CD4-positive, alpha-beta T cell treated with Interleukin-21 for 1 hour (primary cell): ENCODE measurements at places on chromosomes 3 and 15.

DNA sequence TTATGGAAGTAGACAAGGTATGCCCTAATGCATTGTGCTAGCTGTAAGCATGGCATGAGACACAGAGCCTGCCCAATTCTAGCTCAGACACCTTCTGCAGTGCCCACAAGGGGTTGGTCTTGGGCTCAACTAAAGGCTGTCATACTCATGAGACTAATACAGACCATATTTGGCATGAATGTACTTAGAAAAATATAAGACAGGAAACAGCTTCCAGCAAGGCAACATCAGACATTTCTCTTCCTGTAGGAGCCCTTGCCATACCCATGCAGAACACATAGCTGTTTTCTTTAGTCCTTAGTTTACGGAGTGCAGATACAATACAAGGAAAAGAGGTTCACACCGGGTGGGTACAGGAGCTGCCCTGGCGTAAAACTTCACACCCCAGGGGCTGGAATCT lies 30.5 kb upstream of the NR1I2 start:
- no peak for DNase-seq

DNA sequence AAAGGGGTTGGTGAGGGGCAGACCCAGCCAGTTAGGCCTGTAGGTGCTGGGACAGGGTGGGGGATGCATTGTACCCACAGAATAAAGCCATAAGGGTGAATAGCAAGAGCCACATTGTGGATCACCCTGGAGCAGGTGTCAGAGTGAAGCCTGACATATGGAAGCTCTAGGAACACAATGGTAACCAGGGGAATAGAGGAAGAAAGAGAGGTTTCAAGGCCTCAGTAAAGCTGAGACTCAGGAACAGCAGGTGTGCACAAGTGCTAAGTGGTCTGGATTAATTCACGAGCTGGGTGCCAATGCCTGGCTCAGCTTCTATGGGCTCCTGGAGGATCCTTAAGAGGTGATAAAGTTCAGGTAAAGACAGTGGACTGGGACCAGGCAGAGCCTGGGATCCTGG lies 323.7 kb upstream of the CTNNB1 start:
- DNase-seq, result no peak

DNA sequence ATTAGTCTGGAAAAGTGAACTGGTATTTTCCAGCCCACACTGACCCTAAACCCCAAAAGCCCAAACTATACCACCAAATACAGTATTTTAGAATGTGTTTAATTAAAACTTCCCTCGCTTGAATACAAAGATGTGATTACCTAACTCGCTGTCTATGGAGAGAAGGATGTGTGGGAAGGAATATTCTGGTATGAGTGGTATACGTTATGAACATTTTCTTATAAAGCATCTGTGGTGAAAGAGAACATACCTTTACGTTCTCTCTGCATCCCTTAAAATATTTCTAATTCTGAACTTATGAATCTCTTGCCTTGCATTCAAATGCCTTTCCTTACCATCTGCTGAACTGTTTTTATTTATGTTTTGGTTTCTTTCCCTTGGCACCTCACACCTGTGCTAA lies 201.4 kb downstream of the MBNL1 start:
- DNase-seq, result no peak

DNA sequence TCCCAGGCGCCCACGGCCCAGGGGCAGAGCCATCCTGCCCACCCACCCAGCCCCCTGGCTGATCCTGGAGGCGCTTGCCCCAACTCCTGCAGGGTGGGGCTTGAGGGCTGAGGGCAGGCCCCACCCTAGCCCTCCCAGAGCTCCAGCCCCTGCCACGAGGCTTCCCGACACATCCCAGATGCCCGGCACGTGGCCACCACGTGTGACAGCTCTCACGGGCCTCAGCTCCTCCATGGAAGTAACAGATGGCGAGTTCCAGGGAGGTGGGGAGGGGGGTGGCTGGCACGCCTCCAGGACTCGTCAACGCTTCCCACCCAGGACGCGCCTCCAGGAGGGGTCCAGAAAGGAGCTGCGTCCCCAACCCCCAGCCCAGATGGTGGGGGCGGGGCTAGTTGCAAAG lies 29.1 kb downstream of the PLXND1 start:
- DNase-seq, result no peak

GRCh38 chr3:194019398-194020165 lies 116.4 kb upstream of the HES1 start:
- DNase-seq, result no peak

GRCh38 chr15:79674124-79674465 lies 222.7 kb downstream of the MTHFS start:
- no peak for DNase-seq

- no peak for DNase-seq
These were observed 308.9 kb downstream of the CTNNB1 start for GRCh38 chr3:41508063-41508696.

- no peak for DNase-seq
These were observed 383.6 kb upstream of the SEMA6D start for GRCh38 chr15:47333734-47334133.

GRCh38 chr15:66851311-66852063 lies 149.5 kb downstream of the SMAD6 start:
- DNase-seq, result peak; percentile 60

DNA sequence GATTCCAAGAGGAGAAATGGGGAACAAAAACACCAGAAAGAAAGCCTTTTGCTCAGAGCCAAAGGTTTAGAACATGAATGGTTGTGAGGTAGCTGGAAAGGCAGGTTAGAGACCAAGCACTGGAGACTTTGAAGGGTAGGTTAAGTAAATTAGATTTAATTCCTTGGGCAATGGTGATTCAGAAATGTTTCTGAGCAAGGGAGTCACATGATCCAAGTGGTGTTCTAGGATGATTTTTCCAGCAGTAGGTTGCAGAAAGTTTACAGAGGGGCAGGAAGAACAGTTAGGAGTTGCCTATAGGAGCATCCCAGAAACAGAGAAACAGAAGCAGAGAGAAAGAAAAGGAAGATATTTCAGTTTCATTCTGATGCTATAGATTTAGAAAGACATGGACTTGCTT lies 139.8 kb downstream of the WDR76 start:
- no peak for DNase-seq

DNA sequence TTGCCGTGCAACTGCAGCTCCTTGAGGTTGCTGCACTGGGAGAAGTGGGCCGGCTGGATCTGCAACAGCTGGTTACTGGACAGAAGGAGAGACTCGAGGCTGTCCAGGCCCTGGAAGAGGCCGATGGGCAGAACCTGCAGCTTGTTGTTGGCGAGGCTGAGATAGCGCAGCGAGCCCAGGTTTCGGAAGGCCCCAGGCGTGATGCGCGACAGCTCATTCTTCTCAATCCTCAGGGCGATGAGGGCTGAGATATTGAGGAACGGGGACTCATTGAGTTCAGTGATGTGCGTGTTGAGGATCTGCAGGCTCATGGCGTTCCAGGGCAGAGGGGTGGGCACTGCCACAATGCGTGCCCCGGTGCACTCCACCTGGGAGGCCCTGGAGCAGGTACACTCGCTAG lies 9.0 kb downstream of the LRRC15 start:
- DNase-seq, result no peak

DNA sequence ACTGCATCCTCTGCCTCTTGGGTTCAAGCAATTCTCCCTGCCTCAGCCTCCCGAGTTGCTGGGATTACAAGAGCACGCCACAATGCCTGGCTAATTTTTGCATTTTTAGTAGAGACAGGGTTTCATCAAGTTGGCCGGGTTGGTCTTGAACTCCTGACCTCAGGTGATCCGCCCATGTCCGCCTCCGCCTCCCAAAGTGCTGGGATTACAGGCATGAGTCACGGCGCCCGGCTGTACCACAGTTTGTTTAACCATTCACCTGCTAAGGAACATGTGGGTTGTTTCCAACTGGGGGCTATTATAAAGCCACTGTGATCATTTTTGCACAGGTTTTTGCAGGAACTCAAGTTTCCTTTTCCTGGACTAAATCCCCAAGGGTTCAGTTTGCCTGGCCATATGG lies 123.2 kb upstream of the RAP2B start:
- no peak for DNase-seq

DNA sequence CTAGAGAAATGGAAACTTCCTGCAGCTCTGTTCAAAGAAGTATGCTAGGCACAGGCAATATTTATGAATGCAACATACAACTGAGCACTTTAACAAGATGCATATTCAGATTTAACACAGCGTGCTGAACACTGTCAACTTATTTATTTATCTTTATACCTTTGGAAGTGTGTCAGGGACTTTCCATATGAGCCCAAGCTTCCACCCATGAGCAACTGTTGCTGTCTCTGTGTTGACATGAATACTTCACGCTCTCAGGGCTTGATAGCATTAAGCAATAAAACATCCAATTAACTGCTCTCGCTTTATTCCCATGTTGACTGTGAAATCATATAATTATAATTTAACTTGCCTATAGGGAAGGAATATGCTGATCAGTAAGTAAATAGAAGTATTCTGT lies 116.6 kb upstream of the ROBO1 start:
- no peak for DNase-seq

GRCh38 chr3:38713121-38713520 lies 63.6 kb upstream of the SCN5A start:
- DNase-seq, result no peak

DNA sequence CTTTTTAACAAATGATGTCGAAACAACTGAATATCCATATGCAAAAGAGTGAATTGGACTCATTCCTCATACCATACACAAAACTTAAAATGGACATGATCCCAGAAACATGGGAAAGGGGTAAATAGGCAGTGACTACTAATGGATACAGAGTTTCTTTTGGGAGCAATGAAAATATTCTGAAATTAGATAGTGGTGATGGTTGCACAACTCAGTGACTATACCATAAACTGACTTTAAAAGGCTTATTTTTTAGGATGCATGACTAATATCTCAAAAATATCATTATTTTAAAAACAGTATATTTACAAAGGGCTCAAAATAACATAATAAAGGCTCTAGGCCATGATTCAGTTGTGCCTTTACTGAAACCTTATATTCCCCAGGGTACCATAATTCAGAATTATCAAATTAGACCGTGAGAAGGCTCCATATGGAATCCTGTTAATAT lies 16.3 kb upstream of the ATP13A3 start:
- no peak for DNase-seq

- DNase-seq, result no peak
These were observed 17.4 kb downstream of the DET1 start for GRCh38 chr15:88529021-88529630.

DNA sequence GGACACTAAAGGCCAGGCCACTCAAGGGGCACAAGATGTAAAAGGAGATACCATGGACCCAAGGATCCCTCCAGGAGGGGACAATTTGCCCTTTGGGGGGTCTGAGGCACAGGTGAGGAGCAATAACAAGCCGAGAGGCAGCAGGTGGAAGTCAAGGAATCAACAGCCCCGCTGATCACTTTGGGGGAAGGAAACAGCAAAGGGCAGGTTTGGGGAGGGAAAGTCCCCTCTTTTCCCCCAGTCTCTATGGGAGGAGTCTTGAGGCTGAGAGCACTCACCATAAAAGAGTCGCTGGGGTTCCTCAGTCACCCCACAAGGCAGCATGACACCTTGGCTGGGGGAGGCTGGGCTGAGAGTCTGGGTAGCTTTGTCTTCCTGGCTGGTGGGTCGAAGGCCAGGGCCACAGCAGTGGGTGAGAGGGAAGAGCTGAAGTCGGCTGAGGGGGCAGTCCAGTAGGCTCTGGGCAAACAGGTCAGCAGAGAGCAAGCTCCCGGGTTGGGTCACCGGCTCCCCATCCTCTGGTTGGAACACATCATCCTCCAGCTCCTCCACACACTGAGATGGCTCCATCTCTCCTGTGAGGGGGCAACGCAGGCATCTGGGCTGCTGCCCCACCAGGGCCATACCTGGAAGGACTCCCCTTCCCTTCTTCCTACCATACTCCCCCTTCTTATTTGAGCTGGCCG lies 3.0 kb downstream of the BMF start:
- DNase-seq, result peak; percentile 62

DNA sequence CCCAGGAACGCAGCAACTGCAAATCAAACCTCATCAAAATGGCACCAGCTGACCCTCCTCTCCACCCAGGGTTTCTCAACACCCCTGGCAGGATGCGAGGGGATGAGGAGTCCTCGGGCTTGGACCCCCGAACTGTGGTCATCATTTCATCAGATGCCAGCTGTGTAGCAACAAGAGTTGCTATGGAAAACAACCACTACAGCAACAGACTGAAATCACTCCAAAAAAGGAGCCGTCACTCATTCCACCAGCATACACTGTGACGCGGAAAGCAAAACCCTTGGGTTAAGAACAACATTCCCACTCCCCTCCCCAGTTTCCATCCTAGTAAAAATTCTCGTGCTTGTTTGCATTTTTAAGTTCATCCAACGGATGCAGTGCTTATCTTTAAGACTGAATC lies 40.1 kb downstream of the VGLL4 start:
- DNase-seq, result no peak

DNA sequence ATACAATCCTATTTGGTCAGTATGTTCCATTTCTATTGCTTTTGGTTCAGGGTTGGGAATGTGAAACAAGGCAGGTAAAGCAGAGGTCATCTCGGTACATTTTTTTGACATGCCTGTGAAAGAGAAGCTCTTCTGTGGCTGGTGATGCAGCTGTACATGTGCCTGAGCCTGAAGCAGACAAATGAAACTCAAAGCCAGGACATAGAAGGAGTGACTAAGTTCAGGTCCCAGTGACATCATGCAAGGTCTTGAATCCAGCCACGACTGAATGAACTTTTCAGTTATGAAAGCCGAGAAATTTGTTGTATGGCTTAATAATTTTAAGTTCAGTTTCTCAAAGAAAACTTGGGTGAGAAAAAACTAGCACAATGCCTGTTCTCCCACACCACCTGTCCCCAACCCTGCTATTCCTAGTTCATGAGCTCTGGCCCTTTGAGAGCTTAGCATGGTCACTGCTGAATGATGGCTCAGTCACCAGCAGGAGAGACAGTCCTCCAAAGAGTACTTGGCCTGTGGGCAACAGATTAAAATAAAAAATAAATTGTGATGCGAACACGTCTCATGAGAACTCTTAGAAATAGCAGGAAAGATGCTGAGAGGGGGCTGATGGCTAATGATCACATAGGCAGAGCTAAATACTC lies 600.2 kb upstream of the GRM7 start:
- DNase-seq, result no peak

GRCh38 chr15:82093774-82094211 lies 48.0 kb upstream of the MEX3B start:
- DNase-seq, result no peak

DNA sequence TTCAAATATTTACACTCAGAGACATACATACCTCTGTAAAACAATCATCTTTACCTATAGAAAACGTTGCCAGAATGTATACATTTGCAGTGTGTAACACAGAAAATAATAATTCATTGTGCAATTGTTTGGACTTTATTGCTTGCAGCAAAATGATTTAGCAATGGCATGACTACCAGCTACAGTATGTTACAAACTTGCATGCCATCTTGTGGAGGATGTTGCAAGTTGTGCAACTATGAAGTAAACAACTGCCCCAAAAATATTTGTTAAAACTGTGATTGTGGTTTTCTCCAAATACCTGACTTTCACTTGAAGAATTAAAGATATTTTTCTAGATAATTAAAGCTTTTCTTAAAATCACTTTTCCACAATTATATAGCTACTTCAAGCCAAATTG lies 27.1 kb upstream of the C3orf49 start:
- no peak for DNase-seq

DNA sequence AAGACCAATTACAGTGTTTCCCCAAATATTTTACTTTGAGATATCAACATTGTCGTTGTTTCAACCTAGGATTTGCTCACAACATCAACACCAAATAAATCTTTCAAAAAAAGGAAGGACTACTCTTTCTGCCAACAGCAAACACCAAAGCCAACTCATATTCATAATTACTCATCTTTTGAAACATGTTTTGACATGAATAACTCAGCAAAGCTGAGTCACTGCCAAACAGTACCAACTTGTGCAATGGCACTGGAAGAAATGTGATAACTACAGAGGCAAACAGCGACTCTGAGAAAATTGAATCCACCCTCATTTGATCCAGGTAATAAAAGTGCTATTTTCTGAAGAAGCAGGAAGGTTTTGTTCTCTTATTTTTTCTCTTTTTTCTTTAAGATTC lies 67.2 kb downstream of the PEX5L start:
- no peak for DNase-seq
